Hepatocyte (in vitro differentiated cells): ENCODE measurements at places on chromosomes 3 and 15. TPM values are rescaled to one million over a fixed set of nuclear protein-coding genes. Genes with fewer than 3 reads are reported as not detected.

- H3K27me3 ChIP-seq, result no peaks in the 10 kb centered on the region
- H3K27ac ChIP-seq, result peak overlapping the region; percentile 98
- H3K4me3 ChIP-seq, result no peak overlapping the region
- DNase-seq, result no peak
Observed at GRCh38 chr3:157087373-157087772, 72.6 kb downstream of the CCNL1 start.

GRCh38 chr15:69089258-69089657, 71.2 kb upstream of the GLCE start:
- H3K4me3 ChIP-seq, result no peak overlapping the region
- DNase-seq, result no peak
- no peak overlapping the region for H3K27ac ChIP-seq
- H3K4me1 ChIP-seq, result no peaks in the 10 kb centered on the region
- no peaks in the 10 kb centered on the region for H3K36me3 ChIP-seq
- no peaks in the 10 kb centered on the region for H3K27me3 ChIP-seq

DNA sequence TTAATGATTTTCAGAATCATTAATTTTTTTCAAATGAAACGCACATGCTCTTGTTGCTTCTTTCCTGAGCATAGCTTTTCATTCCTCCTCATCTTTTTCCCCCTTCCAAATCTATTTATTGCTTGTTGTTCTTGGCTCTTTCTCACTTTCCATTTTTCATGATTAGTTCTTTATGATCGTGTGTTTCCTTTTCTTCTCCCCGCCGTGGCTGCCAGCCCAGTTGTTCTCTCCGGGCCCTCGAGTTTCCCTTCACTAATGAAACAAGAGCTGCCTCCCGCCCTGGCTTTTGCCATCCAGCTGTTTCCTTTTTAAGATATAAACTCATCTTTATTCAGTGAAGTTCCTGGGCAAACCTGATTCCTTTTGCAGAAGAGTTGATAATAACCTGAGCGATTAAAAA, 170.2 kb upstream of the NR2F2 start:
- H3K4me1 ChIP-seq, result peaks cover 2% of the 10 kb centered on the region
- H3K27me3 ChIP-seq, result no peaks in the 10 kb centered on the region
- H3K36me3 ChIP-seq, result no peaks in the 10 kb centered on the region
- DNase-seq, result peak; percentile 30
- H3K4me3 ChIP-seq, result no peak overlapping the region

- peaks cover 17% of the 10 kb centered on the region for H3K4me1 ChIP-seq
- H3K4me3 ChIP-seq, result no peak overlapping the region
- H3K36me3 ChIP-seq, result no peaks in the 10 kb centered on the region
- no peaks in the 10 kb centered on the region for H3K27me3 ChIP-seq
- no peak for DNase-seq
Observed at GRCh38 chr15:93029214-93029835, 59.7 kb downstream of the RGMA start.

GRCh38 chr3:120659285-120659684, 22.8 kb downstream of the HGD start:
- H3K27me3 ChIP-seq, result no peaks in the 10 kb centered on the region
- no peaks in the 10 kb centered on the region for H3K36me3 ChIP-seq
- H3K27ac ChIP-seq, result no peak overlapping the region
- no peak for DNase-seq

GRCh38 chr15:59688423-59688781, 718 bp downstream of the BNIP2 start:
- H3K27me3 ChIP-seq, result no peaks in the 10 kb centered on the region
- no peaks in the 10 kb centered on the region for H3K36me3 ChIP-seq
- peak overlapping the region; percentile 97 for H3K27ac ChIP-seq

- no peaks in the 10 kb centered on the region for H3K36me3 ChIP-seq
- no peak overlapping the region for H3K27ac ChIP-seq
- H3K27me3 ChIP-seq, result no peaks in the 10 kb centered on the region
- H3K4me3 ChIP-seq, result no peak overlapping the region
- no peaks in the 10 kb centered on the region for H3K4me1 ChIP-seq
Observed at GRCh38 chr15:23572844-23573243, 7.4 kb downstream of the MKRN3 start.

- H3K4me3 ChIP-seq, result no peak overlapping the region
- no peaks in the 10 kb centered on the region for H3K27me3 ChIP-seq
- no peaks in the 10 kb centered on the region for H3K4me1 ChIP-seq
- DNase-seq, result peak; percentile 42
- H3K27ac ChIP-seq, result peak overlapping the region; percentile 40
Observed at GRCh38 chr3:122533931-122534334, 19.2 kb upstream of the KPNA1 start.

DNA sequence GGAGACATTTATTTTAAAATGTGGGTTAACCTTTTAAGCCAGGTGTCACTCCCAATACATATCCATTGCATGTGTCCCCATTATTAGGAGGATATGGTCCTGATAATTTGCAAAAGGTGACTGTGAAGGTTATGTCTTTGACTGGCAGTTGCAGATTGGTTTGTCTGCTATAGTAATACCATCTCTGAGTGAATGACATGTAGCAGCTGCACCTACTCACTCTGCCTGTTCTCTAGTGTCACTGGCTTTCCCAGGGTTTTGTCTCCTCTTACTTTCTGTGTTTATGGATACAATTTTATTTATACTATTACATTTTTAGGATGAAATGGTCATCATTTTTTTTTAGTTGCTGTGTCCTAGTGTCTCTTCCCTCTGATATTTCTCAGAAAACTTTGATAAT, 393.2 kb downstream of the C3orf38 start:
- no peak overlapping the region for H3K4me3 ChIP-seq
- H3K27me3 ChIP-seq, result no peaks in the 10 kb centered on the region
- no peaks in the 10 kb centered on the region for H3K4me1 ChIP-seq
- no peaks in the 10 kb centered on the region for H3K36me3 ChIP-seq

DNA sequence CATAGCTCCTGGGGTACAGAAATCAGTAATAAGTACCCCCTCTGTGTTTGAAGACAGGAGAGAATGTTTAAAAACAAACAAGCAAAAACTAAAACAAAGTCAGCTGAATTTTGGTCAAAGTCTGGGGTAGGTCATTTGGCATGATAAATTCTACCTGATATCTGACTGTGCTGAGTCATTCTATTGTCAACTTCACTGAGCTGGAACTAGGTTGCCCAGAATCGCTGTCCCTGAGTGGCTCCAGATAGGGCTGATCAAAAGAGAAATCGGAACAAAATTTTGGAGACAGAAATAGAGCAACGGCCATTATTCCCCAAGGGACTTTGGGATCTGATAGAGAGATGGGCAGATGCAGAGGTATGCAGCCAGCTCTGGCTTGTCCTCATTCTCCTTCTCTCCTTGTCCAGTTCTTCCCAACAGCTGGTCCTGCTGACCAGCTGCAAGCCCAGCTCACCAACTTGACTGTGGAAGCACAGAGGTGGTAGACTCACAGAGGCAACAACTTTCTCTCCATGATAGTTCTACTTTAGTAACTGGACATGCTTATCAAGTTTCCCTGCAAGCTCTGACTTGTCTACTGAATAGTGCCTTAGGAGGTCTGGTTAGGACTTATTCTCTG, 57.3 kb upstream of the MYRIP start:
- H3K27me3 ChIP-seq, result no peaks in the 10 kb centered on the region
- no peak overlapping the region for H3K4me3 ChIP-seq
- H3K4me1 ChIP-seq, result peaks cover 10% of the 10 kb centered on the region
- DNase-seq, result no peak
- no peak overlapping the region for H3K27ac ChIP-seq
- H3K36me3 ChIP-seq, result no peaks in the 10 kb centered on the region

GRCh38 chr3:109430911-109431563, 93.7 kb upstream of the DPPA4 start:
- DNase-seq, result no peak
- H3K36me3 ChIP-seq, result no peaks in the 10 kb centered on the region
- no peak overlapping the region for H3K27ac ChIP-seq

DNA sequence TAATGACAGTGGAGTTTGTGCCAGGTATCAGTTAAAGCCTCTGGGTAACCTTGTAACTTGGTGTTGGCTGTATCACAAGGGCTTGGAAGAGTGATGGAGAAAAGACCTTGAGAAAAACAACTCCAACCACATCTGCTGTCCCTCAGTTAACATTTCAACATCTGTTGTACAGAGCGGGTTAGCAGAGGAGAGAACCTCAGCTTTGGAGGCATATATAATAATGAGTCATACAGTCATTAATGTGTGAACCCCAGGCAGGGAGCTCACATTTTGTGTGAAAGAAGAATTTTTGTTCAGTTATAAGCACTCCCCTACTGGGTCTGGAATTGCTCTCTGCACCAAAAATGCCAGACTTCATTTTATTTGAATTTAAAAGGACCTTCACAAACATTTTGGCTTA, 439.5 kb downstream of the PDCD6IP start:
- H3K4me3 ChIP-seq, result no peak overlapping the region
- H3K4me1 ChIP-seq, result peaks cover 3% of the 10 kb centered on the region
- no peak for DNase-seq
- no peaks in the 10 kb centered on the region for H3K36me3 ChIP-seq

GRCh38 chr3:37443363-37444035, 269.1 kb upstream of the LRRFIP2 start:
- H3K27ac ChIP-seq, result no peak overlapping the region
- no peak for DNase-seq
- peaks cover 9% of the 10 kb centered on the region for H3K27me3 ChIP-seq
- no peak overlapping the region for H3K4me3 ChIP-seq
- no peaks in the 10 kb centered on the region for H3K36me3 ChIP-seq
- no peaks in the 10 kb centered on the region for H3K4me1 ChIP-seq

DNA sequence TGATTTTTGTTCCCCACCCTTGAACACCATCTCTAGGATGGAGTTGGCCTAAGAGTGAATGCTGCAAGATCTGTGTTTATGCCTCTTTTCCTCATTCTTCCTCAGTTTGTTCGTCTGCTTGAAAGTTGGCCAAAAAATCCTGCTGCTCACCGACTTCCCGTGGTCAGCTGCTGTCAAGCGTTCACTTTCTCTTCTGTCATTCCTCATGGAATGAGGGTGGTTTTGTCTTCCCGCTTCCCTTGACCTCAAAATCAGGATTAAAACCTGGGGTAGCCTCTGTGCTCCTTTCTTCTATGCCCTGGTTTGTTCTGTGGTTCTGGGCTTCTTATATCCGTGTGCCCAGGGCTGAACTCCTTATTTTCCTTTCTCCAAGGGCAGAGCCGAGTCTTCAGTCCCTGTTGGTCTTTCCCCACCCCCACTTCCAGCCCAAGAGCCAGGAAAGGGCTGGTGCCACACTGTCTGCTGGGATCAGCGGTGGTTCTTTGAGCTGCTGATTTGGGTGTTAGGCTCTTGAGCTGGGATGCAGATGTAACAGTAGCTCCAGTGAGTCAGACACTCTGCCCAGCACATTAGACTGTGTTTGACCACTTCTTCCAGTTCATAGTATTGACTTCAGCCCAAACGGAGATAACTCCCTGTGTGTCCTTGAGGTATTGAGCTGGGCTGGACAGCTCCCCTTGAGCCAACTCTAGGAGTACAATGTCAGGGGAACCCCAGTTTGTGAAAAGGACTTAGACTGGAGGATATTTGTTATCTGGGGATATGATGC, 2.3 kb downstream of the SERF2 start:
- H3K4me1 ChIP-seq, result peaks cover 36% of the 10 kb centered on the region
- H3K27ac ChIP-seq, result peak overlapping the region; percentile 96
- no peaks in the 10 kb centered on the region for H3K27me3 ChIP-seq
- no peak for DNase-seq
- H3K36me3 ChIP-seq, result no peaks in the 10 kb centered on the region
- H3K4me3 ChIP-seq, result no peak overlapping the region

GRCh38 chr3:6867269-6867668, 6.4 kb downstream of the GRM7 start:
- no peak overlapping the region for H3K27ac ChIP-seq
- peaks cover 40% of the 10 kb centered on the region for H3K27me3 ChIP-seq
- no peaks in the 10 kb centered on the region for H3K36me3 ChIP-seq
- H3K4me1 ChIP-seq, result no peaks in the 10 kb centered on the region
- no peak for DNase-seq
- H3K4me3 ChIP-seq, result no peak overlapping the region

The GSK3B gene
- 48.8 and 49.3 TPM in 2 replicates for total RNA-seq

The TMCO5A gene
- total RNA-seq, result not detected in 2 replicates

The CDC25A gene
- total RNA-seq, result 5.3 and 7.9 TPM in 2 replicates

The ASB14 gene
- total RNA-seq, result not detected in 2 replicates

The FEZF2 gene
- total RNA-seq, result not detected in 2 replicates

The ESYT3 gene
- 0.60 and 1.1 TPM in 2 replicates for total RNA-seq

The GOLGA6D gene
- total RNA-seq, result 0.76 TPM in 1 of 2 replicates, not detected in the other

The LRRC28 gene
- 55.5 and 63.5 TPM in 2 replicates for total RNA-seq

The FLNB gene
- 136 and 172 TPM in 2 replicates for total RNA-seq
